Stimulated activated CD8-positive, alpha-beta memory T cell treated with anti-CD3 and anti-CD28 coated beads, Interleukin-4, amount 100 ng/mL, for 1 hour (primary cell): ENCODE measurements at places on chromosomes 4 and X.

GRCh38 chr4:55758570-55758969 lies 61.0 kb upstream of the EXOC1L start:
- no peak for DNase-seq

GRCh38 chr4:88985088-88985773 lies 71.8 kb downstream of the FAM13A start:
- DNase-seq, result no peak

GRCh38 chr4:34318773-34319172 lies 1925.5 kb downstream of the ARAP2 start:
- DNase-seq, result no peak

GRCh38 chrX:153469811-153470410 lies 465 bp downstream of the HAUS7 start:
- DNase-seq, result no peak

GRCh38 chrX:118459494-118459893 lies 36.1 kb upstream of the DOCK11 start:
- no peak for DNase-seq

GRCh38 chr4:38987491-38987890 lies 44.7 kb downstream of the TMEM156 start:
- no peak for DNase-seq

- DNase-seq, result no peak
Measured at GRCh38 chr4:85260064-85260463, 214.9 kb upstream of the ARHGAP24 start.

DNA sequence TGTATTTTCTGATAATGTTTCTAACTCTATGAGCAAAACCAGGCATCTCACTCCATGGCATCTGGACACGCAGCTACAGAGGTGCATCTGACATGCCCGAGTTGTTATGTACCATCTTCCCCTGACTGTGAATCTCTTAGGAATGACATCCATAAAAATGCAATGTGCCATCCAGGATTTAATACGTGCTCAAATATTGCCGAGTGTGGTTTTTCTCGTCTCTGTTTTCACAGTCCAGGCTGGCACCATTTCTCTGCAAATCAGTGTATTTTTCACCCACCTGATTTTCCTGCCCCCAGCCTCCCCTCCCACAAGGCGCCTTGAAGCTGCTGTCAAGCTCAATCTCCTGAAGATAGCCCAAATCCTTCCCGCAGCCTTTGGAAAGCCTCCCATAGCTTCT lies 154.6 kb downstream of the DHRSX start:
- no peak for DNase-seq

DNA sequence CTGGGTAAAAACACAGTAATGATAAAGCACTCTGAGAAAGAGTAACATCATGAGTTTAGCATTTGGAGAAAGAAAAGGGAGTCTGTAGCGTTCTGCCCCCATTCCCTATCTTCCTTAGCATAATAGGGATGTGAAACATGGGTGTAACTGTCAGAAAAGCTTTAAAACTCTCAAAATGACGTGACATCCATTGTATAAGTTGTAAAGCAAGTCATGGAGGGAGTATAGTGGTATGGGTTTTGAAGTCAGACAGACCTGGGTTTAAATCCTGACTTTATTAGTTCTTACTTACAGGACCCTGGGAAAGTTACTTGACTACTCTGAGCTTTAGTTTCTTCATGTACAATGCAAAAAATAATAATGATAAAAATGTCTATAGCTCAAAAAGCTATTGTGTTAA lies 17.1 kb downstream of the FBXO8 start:
- DNase-seq, result no peak

GRCh38 chr4:103498161-103499070 lies 221.4 kb downstream of the TACR3 start:
- DNase-seq, result no peak

DNA sequence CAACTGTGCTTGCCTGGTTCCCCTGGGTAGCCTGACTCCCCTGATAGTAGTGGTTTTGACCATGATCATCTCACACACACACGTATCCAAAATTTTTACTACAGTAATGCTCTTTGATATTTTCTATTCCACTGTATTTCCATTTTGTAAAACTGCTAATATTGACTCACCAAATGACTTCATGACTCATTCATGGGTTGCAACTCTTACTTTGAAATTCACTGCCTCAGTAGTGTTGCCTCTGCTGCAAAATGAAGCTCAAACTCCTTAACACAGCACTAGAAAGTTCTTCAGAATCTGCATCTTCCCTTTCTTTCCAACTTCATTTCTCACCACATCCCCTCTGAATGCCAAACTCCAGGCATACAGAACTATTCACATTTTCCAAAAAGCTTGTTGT lies 20.3 kb downstream of the QRFPR start:
- no peak for DNase-seq

GRCh38 chr4:16627999-16628398 lies 270.4 kb downstream of the LDB2 start:
- DNase-seq, result no peak

GRCh38 chr4:6258741-6259140 lies 10.9 kb upstream of the WFS1 start:
- no peak for DNase-seq

GRCh38 chr4:125319311-125319710 lies 4.6 kb downstream of the FAT4 start:
- no peak for DNase-seq

GRCh38 chrX:104113222-104113965 lies 1.1 kb downstream of the ZCCHC18 start:
- DNase-seq, result no peak

GRCh38 chr4:116531870-116532269 lies 553.5 kb downstream of the TRAM1L1 start:
- no peak for DNase-seq

GRCh38 chrX:93591398-93591797 lies 82.0 kb downstream of the NAP1L3 start:
- no peak for DNase-seq

GRCh38 chrX:56812515-56813105 lies 83.6 kb downstream of the NBDY start:
- DNase-seq, result no peak

- DNase-seq, result no peak
Measured at GRCh38 chrX:134338527-134338926, 101.5 kb downstream of the CCDC160 start.

- DNase-seq, result no peak
Measured at GRCh38 chr4:2073808-2074481, 14.8 kb downstream of the NAT8L start.

- DNase-seq, result no peak
Measured at GRCh38 chr4:8900588-8900987, 28.9 kb upstream of the HMX1 start.

- no peak for DNase-seq
Measured at GRCh38 chrX:361231-362145, 25.2 kb downstream of the PPP2R3B start.

- DNase-seq, result no peak
Measured at GRCh38 chr4:54852054-54852453, 194.3 kb downstream of the KIT start.

DNA sequence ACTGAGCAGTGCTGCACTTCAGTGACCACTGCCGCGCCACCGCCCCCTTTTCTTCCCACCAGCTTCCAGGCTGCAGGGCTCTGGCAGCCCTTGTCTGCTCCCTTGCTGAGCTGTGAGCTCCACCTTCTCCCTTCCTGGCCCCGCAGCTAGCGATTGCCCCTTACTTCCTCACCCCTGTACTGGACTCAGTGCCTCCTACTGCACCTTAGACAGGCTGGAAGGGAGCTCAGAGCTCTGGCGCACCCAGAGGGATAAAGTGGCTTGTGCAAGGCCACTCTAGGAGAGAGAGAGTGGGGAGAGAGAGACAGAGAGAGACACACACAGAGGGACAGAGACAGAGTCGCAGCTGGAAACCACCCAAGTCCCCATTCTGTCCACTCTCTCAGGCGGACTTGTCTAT lies 6.0 kb downstream of the RASL11B start:
- no peak for DNase-seq
